ENCODE measurements at places on chromosomes 11 and 22. TPM values are rescaled to one million over a fixed set of nuclear protein-coding genes. Genes with fewer than 3 reads are reported as not detected.

DNA sequence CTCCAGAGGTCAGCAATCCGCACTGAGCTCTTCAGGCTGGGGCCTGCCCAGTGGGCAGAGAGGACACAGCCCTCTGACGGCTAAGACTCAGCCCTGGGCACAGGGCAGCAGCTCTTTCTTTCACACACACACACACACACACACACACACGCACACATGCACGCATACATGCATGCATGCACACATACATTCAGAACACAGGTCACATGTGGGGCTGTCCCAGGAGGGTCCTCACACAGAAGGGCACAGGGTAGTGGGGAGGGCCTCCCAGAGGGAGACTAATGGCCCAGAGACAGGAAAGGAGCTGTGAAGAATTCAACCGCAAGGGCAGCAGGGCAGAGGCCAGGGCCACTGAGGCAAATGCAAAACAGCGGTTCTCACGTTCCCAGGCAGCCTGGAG, 20.3 kb upstream of the XKR3 start:
- no peak for DNase-seq

GRCh38 chr11:96015906-96016565, 92.1 kb upstream of the MTMR2 start:
- no peak for DNase-seq

GRCh38 chr11:94750319-94751217, 17.6 kb upstream of the AMOTL1 start:
- no peak for DNase-seq

DNA sequence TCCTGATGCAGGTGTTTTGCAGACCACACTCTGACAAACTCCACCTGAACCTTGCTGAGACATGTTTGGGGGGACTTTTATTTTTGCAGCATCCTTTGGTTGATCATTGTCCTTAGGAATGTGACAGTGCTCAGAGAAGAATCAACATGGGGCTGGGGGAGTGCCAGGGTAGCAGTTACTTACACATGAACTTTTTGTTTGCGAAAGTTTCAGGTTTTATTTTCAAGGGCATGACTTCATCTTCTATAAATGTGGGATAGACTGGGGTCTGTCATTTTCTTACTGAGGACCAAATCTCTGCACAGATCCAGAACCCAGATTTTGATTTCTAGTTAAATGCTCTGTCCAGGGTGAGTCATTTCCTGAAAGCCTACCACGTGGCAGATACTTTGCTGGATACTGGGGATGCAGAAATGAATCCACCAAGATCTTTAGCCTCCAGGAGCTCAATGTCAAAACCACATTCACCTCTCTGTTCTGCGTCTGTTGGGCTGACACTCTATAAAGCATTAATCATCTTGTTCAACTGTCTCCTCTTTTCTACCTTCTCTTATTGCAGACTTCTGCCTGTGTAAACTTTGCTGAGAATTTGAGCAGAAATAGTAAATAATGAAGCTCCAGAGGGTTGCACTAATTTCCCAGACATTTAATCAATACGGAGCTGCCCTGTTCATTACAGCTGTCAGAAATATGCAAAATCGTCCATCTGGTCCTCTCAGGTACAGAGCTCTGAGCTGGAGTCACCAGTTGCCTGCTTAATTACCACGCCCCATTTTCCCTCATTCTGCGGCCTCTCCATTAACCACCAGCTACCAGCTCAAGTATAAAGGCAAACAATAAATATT, 387.9 kb downstream of the MIAT start:
- DNase-seq = peak; percentile 55

GRCh38 chr22:30208631-30209603, 37.6 kb downstream of the LIF start:
- peak; percentile 63 for DNase-seq

DNA sequence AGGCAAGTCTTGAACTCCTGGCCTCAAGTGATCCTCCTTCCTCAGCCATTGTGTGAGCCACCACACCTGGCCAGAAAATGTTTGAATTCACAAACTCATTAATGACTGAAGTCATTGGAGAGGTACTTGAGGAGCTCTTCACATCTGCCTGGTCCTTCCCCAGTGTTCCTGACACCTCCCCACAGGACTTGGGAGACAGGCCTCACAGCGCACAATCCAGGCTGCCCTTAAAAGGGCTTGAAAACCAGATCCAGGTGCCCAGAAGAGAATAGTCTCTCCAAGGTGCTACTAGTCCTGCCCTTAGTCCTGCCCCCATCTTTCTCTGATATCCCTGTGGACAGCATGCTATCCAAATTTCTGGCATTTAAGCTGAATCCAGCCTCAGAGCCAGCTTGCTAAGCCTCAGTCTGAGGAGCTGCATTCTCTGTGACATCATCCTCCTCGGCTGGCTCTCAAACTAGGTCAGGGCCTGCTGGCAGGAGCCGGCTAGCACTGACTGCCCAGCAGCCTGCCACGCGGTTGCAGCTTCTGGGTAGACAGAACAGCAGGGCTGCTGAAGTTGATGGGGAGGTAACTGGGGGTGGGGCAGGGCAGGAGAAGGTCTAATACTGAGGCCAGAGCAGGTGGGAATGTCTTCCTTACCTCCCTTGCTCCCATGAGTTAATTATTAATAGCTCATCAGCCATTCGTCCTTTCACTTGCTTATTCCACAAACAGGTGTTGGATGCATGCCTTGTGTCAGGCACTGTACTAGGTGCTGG, 35.3 kb upstream of the NECTIN1 start:
- peak; percentile 22 for DNase-seq

DNA sequence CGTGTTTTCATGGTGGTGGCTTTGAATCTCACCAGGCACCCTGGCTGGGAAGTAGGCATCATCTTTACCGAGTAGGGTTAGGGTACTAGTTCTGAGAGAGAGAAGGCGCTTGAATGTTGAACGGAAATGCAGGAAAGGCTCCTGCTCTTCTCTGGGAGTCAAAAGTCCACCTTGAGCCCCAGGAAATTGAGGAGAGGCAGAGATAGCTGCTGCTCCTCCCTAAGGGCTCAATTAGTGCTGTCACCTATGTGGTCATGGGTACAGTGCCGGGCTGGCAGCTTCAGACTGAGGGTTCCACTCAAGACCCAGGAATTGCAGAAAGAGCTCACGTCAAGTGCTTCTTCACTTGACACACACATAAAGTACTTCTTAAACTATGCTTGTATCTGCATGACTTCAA, 1.7 kb downstream of the CCDC157 start:
- no peak for DNase-seq

DNA sequence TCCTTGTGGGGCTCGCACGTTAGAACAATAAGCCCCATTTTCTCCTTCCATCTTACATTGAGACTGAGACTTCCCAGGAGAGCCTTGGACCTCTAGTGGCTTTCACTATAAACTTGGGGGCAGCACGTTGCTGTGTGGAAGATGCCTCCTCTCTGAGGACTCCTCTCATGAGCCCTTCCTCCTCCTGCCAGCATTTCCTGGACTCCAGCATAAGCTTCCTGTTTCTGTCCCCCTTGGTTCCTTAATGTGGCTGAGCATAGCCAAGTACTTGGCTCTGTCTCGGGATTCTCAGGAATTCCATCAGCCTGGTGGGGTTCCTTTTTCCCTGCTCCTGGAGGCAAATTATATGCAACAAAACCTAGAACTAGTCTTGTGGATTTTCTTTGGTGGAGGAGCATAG, 38.8 kb upstream of the UBASH3B start:
- no peak for DNase-seq

- DNase-seq = peak; percentile 96
These were observed 3.2 kb upstream of the CST6 start for GRCh38 chr11:66008468-66009101.

DNA sequence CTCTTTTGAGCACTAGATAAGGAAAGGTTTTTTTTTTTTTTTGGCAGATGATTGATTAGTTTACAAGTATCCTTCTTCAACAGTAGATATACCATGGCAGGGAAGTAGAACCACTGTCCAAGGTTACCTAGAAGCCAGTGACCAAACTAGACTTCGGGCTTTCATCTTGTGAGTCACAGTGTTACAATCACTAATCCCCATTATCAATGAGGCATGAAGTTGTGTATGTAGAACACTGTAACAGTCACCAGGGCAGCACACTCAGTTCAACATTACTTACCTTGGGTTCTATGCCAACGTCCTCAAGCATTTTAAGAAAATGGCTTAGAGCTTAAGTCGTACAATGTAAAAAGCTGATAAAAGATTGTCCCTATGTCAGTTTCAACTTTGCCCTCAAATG, 430.9 kb downstream of the ETS1 start:
- DNase-seq = no peak

GRCh38 chr11:46597609-46598219, 3.9 kb upstream of the AMBRA1 start:
- peak; percentile 96 for DNase-seq

DNA sequence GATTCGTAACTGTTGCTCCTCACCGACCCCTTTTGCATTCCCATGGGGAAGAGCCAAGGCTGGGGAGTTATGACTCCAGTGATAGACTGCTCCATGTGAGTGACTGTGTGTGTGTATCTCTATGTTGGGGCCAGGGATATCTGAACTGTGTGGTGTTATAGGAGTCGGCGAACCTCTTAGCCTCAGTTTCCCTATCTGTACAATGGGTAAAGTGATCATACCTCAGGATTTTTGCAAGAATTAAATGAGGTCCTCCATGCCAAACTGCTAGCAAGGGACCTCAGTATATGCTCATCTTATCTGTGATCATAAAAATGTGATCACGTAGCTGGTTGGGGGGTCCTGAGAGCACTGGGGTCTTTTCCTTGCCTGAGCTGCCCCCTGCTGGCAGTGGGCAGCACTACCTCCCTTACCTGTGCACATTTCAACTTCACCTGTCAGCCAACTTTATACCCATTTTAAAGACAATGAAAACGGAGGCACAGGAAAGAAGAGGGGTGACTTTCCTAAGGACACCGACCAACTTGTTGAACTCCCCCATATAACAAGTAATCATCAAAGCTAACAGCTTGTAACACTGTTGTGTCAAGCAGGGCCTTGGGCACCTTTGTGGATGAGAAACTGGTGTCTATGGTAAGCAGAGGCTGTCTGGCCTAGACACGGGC, 1.4 kb upstream of the DPP3 start:
- no peak for DNase-seq

- DNase-seq = peak; percentile 4
These were observed 18.1 kb upstream of the SC5D start for GRCh38 chr11:121274332-121274991.

DNA sequence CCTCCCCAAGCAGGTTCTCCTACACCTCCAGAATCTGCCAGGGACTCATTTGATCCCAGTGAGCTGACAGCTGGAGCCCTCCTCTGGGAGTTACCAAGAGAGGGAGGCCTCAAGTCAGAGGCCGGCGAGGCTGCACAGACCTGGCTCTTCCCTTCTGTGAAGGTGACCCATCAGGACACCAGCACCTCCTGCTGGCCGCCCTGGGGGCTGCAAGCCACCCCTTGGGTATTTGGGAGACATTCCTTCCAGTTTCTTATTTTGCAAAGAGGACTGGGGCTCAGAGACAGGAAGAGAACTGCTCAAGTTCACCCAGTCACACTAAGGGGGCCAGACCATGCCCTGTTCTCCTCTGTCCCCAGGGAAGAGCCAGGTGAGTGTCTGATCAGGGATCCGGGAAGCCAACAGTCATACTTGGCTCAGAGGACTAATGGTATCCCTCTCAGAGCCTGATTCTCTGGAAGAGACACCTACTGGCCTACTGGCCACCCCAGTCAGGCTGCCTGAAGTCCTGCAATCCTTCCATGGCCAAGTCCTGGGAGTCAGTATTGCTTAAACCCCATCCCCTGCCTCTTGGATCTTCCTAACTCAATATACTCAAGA, 40.5 kb upstream of the RIC3 start:
- no peak for DNase-seq

- DNase-seq = no peak
These were observed 605 bp upstream of the FDX1 start for GRCh38 chr11:110428956-110429730.

DNA sequence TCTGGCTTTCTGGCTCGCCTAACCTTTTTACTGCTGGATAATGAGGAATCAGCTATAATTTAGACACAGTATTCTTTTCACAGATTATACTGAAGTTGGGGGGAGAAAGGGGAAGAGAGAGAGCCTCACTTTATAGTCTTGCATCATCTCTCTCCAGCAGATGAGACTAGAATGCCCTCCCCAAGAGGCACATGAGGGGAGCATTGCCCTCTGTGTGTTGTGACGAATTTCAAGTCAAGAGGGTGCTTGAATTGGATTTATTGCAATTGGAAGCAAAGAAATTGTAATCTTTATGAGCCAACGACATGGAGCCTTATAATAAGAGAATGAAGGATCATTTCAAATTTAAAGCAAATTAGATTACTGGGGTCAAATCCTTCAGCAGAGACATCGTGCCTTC, 17.6 kb upstream of the CADM1 start:
- no peak for DNase-seq

DNA sequence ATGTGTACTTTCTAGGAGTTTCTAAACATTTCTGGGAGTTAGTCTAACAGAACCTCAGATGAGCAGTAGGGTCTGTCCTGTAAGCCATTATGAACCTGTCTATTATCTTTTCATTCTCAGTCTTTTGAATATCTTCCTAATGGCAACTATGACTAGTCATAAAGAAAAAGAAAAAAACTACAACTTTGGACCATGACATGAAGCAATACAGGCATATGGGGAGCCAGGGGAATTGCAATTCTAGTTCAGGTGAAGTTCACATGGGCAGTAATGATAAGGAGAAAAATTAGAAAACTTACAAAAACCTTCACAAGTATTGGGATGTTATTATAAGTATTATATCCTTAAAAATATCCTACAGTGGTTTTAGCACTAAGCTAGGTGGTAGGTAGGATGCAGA, 649.0 kb upstream of the ANO5 start:
- DNase-seq = no peak

GRCh38 chr11:2447253-2447950, 2.6 kb downstream of the KCNQ1 start:
- no peak for DNase-seq

DNA sequence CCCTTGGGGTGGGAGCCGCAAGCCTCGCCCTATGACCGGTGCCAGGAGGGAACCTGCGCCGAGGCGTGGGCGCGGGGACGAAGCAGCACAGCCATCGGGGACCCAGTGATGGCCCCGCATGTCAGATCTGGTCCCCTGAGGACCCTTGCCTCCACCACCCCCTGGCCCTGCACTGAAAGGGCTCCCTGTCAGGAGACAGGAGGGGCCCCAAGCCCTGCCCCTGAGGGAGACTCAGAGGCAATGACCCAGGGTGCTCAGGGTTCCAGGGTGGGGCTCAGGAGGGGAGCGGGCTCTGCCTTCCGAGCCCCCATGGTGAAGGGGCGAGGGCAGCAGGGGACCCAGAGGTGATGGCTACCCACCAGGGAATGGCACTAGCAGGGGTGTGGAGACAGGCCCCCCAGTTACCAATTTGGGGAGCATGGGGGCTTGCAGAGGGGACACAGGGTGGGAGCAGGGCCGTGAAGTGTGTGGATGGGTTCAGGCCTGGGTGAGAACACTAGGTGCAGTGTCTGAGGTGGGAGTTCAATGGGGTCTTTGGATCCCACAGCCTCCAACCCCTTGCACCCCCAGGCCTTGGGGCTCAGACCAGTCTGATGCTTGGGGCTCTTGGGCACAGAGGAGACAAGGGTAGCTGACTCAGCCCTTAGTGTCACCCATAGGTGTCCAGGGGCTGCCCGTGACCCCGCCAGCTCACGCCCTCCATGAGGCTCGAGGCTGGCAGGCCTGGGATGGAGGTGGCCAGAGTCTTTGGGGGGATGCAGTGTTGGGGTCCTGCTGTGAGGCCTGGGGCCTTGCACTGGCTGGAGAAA, 499 bp downstream of the LRRC56 start:
- no peak for DNase-seq

MMP11 gene
- total RNA-seq = 7.1 TPM

SESN3 gene
- total RNA-seq = 1.4 TPM

KDM4E gene
- total RNA-seq = not detected

MICAL2 gene
- 85.3 TPM for total RNA-seq

All from LHCN-M2 (cell line).